Stimulated activated CD4-positive, alpha-beta T cell treated with anti-CD3 and anti-CD28 coated beads, Interleukin-15, amount 100 ng/mL, for 48 hours (primary cell): ENCODE measurements at places on chromosomes 5 and 9.

DNA sequence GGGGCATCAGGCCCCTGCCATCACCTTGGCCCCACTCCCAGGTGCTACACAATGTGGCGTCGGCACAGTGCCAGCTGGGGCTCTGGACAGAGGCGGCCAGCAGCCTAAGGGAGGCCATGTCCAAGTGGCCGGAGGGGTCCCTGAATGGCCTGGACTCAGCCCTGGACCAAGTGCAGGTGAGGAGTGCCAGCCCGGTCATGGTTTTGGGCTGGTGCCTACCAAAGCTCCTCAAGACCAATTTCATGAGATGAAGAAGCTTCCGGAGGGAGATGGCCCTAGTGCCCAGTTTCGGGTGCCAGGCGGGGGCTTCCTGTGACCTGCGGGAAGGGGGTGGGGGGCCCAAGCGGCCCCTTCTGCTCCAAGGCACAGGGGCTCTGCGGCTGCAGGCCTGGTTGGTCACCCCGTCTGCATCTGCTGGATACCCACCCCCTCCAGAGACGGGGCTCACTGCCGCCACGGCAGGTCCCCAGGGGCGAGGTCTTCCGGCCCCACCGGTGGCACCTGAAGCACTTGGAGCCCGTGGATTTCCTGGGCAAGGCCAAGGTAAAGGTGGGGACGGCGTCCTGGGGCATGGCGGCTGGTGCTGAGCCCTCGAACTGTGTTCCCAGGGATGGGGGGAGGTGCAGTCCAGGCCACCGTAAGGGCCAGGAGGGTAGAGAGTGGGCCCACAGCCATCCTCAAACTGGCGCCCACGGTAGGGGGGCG is 5.8 kb downstream of the NOXA1 start:
- no peak for DNase-seq

GRCh38 chr9:738209-738915 is 103.1 kb upstream of the DMRT1 start:
- no peak for DNase-seq

DNA sequence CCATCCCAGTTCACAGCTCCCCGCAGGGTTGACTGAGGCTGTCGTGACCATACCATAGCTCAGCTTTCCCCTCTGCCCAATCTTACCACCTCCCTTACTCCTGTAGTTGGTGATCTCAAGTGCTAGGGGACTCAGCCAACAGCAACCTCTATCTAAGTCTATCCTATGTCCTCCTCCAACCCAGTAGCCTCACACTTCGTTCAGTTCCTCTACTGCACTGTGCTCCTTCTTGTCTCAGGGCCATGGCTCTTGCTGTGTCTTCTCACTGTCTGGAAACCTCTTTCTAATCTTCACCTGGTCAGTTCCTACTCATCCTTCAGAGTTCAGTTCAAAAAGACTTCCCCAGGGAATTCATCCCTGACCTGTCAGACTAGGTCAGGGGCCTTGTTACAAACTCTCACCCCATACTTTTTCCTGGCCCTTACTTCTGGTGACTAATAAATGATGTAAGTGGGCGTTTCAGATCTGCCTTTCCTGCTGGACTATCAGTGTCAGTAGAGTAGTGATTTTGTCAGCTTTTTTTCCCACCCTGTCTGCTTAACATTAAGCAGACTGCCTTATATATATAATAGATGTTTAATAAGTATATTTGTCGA is 53.6 kb upstream of the NR3C1 start:
- no peak for DNase-seq

- no peak for DNase-seq
Measured at GRCh38 chr5:83900306-83900705, 179.7 kb upstream of the HAPLN1 start.

DNA sequence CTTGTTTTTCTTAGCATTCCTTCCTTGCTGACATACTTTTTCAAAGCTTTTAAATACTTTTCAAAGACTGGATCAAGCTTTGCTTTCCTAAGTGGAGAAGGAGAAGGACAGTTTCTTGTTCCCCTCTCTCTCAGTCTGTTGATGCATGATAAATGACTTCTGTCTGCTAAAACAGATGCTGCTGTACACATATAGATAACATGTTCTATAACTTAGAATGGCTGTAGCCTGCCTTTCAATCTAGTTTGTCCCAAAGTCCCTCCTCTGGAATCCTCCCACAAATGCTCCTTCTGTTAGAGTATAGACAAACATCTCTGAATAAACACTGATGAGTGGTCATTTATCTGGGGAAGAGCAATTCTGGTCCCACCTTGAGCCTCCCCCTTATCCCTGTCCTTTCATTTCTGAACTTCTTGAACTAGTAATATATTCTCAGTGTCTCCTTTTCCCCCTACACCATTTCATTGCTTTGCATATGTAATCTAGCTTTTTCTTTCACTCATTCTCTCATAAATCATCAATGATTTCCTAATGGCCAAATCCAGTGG is 5.4 kb upstream of the HEMGN start:
- no peak for DNase-seq
